ENCODE measurements at places on chromosomes 4 and X. TPM values are rescaled to one million over a fixed set of nuclear protein-coding genes. Genes with fewer than 3 reads are reported as not detected.

CCDC110 gene
- total RNA-seq: 1.1 TPM

SORCS2 gene
- total RNA-seq: 1.3 TPM

MAGEA2B gene
- not detected for total RNA-seq

HMGB3 gene
- 25.6 TPM for total RNA-seq

CENPI gene
- total RNA-seq: 24.9 TPM

NDNF gene
- 1.6 TPM for total RNA-seq

CENPE gene
- 11.2 TPM for total RNA-seq

ZNF157 gene
- total RNA-seq: 0.33 TPM

MID1IP1 gene
- 57.0 TPM for total RNA-seq

RIBC1 gene
- 0.33 TPM for total RNA-seq

COX7B2 gene
- not detected for total RNA-seq

SLC7A11 gene
- total RNA-seq: 9.9 TPM
